ENCODE measurements at places on chromosomes 11 and 22.
A peak's percentile ranks its signal among the peaks of the same experiment; 100 is the strongest.

- DNase-seq = no peak
Observed at GRCh38 chr11:74951226-74951625, 2.2 kb downstream of the SPCS2 start.

- DNase-seq = peak; percentile 93
Observed at GRCh38 chr11:34243600-34244464, 114.0 kb downstream of the ABTB2 start.

DNA sequence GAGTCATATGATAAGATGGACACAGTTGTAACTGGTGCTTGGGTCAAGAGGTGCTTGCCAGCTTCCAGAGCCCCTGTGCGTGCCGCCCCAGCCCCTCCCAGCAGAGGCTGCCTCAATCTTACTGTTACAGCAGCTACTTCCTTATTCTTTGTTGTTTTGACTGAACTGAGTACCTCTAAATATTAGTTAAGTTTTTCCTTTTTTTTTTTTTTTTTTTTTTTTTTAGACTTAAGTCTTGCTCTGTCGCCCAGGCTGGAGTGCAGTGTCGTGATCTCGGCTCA lies 8.8 kb downstream of the ZBED4 start:
- DNase-seq = no peak

GRCh38 chr11:73380331-73380730 lies 4.1 kb downstream of the RELT start:
- DNase-seq = no peak

- no peak for DNase-seq
Observed at GRCh38 chr11:126719740-126720139, 280.8 kb downstream of the KIRREL3 start.

DNA sequence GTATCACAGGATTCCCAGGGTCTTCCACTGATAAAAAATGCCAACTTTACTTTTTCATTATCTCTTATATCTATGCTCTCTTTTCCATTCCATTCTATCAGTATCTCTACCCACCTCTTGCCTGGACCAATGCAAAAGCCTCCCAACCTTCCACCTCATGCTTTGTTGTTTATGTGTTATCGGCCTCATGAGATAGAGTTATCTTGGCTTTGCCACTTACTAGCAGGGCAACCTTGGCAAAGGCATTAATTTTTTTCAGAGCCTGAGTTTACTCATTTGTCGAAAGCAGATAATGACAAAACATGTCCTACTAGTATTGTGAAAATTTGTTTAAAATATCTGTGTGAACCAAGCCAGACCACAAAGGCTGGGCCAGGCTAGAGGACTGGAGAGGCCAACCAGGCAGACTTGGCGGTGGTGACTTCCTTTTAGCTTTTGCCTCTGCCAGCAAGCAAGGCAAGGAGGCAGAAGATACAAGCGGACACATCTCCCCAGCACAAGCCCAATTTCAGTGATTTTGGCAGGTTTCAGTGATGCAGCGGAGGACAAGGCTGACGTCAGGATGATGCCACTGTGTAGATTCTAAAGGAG lies 106.9 kb downstream of the ADAMTS15 start:
- no peak for DNase-seq
